ENCODE measurements at places on chromosomes 16 and 17. TPM values are rescaled to one million over a fixed set of nuclear protein-coding genes. Genes with fewer than 3 reads are reported as not detected.

KIF1C gene
- total RNA-seq: 22.2 TPM

GRCh38 chr17:16488186-16488967 lies 3.6 kb downstream of the LRRC75A start:
- DNase-seq: no peak

CUEDC1 gene
- total RNA-seq: 3.7 TPM

DNA sequence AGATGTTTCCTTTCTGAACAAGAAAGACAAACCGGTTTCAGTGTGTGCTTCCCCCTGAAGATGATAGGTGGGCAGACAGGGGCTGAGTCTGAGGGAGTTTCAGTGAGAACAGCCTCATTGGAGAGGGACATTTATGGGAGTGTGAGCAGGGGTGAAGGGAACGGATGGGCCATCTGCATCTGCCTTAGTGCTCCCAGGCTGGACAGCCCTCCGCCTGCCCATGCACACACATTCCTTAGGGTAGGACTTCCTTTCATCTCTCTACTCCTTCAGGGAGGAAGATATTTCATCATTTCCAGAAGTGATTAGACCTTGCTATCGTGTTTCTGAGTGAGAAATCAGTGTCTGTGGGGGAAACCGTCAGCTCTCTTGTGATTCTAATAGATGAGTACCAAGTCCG lies 3.8 kb downstream of the SHISA6 start:
- no peak for DNase-seq

DNA sequence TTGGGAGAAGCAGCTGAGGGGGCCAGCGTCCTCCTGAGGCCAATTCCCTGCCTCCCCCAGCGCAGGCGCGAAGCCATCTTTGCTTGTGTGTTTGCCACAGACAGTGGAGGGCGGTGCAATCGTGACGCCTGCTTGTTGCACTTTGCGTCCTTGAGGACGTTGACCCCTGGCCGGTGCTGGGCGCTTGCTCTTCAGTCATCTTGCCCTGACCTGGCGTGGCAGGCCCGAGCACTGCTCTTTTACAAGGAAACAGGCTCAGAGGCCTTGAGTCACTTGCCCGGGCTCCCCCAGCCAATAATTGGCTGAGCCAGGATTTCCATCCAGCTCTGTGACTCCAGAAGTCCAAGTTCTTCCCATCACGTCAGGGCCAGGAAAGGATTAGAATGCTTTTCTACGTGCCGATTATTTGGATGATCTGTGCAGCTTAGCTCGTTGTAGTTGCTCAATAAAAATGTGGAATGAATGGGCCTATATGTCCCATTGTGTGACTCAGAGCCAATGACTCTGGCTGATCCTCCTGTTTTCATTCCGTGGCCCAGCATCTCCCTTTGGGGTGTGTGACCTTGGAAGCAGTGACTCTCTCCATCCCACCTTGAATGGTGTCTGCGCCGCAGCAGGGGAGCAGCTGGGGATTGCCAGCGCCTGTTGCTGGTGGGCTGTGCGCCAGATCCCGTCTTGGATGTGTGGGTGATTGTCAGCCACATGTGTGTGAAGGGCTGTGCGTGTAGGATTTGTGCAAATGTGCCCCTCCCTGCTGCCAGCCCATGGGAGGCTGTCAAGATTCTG lies 214.1 kb downstream of the SEC14L1 start:
- DNase-seq: no peak

BAIAP2 gene
- total RNA-seq: 10.4 TPM

DNA sequence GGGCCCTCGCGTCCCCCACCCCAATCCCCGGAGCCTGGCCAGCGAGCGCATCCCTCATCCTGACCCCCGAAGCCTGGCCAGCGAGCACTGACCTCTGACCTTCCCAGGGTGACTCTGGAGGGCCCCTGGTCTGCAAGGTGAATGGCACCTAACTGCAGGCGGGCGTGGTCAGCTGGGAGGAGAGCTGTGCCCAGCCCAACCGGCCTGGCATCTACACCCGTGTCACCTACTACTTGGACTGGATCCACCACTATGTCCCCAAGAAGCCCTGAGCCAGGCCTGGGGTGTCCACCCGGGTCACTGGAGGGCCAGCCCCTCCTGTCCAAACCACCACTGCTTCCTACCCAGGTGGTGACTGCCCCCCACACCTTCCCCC lies 2.3 kb downstream of the TPSD1 start:
- DNase-seq: no peak

DNA sequence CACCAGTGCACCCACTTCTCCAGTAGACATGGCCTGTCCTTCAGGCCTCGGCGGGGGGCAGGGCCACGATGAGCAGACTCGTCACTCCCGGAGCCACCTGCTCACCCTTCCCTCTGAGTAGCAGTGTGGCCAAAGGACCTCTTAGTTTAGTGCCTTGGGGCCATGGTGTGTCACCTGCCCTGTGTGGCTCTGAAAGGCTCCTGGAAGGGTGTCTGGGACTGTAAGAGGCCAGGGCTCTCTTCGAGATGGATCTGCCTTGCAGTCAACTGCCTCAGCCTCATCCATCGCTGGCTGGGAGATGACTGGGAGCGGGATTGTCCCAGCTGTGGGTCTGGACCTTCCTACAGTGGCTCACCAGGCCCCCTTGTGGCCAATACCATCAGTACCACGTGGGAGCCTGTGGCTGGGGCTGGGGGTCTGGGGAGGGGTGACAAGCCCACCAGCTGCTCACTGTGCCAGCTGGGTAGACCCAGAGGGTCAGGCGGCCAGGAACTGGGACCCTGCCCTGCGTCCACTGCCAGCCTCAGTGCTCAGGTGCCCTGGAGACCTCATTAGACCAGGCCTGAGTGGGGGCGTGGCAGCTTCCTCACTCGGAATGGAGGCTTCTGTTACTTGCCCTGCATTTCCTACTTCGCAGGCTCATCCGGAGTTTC lies 133.4 kb downstream of the OR1D5 start:
- peak; percentile 48 for DNase-seq

RAPGEFL1 gene
- total RNA-seq: 6.7 TPM

- no peak for DNase-seq
Observed at GRCh38 chr17:22671110-22671509, 978.8 kb downstream of the KCNJ18 start.

DNA sequence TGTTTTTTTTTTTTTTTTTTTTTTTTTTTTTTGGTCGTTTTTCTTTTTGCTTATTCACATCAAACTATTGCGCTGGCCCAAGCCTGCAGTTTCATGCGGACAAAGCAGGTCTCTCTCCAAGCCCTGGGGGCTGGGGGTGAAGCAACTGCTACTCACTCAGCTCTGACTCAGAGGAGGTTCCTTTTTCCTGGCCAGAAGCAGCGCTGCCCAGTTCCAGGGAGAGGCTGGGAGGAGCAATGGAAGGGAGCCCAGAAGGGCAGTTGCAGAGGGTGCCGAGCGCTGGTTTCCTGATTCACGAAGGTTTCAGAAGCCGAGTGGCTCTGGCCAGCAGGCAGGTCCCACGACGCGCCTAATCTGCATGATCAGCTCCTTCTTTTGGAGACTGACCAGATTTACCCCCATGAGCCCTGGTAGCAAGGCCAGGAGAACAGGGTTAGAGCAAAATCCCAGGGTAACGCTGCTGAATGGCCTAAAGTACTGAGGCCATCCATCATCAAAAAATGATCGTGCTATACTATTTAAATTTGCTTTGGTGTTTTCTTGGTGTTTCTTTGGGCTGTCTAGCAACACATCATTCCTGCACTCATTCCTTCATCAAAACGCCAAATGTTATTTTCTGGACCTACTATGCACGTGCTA lies 144.7 kb upstream of the SOX9 start:
- DNase-seq: no peak

DNA sequence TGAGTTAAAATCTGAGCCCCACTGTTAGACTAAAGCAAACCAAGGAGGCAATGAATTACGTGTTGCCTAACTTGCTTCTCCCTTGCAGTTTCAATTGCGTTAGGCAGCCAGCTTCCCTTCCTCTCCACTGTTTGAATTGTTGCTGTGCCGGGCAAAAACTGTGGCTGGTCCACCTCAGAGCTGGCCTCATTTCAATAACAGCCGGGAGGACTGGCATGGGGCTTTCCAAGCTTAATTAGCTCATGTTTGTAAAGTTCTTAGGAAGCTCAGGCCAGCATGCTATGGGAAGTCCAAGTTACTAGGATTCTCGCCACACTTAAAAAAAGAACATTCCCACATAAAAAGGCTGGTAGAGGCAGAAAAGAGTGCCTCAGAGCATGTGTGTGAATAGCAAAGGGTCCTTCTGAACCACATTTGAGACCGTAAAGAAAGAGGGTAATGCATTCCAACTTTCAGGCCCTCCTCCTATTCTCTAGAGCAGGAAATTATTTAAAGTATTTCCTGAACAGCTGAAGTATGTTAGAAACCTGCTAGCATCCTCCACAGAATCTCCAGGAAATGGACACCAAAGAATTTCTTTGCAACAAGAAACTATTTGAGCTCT lies 79.0 kb upstream of the SMURF2 start:
- DNase-seq: no peak

DNA sequence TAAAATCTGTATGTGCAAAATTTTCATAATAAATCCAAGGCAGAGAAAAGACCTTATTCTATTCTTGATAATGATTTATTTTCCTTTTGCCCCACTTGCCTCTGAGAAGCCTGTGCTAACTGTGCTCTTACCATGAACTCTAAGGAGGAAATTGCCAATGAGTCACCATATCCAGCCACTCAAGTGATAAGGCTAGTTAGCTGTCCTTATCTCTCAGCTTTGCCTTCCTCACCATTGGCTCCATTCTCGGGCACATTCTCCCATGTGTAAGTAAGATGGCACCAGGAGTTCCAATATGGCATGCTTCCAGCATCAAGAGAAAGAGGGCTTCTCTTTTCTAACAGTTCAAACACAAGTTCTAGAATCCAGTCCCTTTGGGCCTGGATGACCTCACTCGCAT lies 142.4 kb downstream of the TOX3 start:
- no peak for DNase-seq

GRCh38 chr17:67322042-67322787 lies 44.2 kb downstream of the PSMD12 start:
- no peak for DNase-seq

DNA sequence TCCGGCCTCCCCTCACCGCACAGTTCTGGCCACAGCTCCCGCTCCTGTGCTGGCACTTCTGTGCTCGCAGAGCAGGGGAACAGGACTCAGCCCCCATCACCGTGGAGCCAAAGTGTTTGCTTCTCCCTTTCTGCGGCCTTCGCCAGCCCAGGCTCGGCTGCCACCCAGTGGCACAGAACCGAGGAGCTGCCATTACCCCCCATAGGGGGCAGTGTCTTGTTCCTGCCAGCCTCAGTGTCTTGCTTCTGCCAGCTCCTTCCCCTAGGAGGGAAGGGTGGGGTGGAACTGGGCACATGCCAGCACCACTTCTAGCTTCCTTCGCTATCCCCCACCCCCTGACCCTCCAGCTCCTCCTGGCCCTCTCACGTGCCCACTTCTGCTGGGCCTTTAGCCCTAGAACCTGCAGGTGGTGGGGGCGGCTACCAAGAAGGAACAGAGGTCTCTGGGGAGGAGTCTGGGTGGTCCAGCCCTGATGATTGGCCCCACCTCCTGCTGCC lies 645 bp upstream of the ELMO3 start:
- no peak for DNase-seq

TMEM238L gene
- total RNA-seq: not detected

GRCh38 chr16:51898872-51899271 lies 648.1 kb downstream of the TOX3 start:
- no peak for DNase-seq

DNA sequence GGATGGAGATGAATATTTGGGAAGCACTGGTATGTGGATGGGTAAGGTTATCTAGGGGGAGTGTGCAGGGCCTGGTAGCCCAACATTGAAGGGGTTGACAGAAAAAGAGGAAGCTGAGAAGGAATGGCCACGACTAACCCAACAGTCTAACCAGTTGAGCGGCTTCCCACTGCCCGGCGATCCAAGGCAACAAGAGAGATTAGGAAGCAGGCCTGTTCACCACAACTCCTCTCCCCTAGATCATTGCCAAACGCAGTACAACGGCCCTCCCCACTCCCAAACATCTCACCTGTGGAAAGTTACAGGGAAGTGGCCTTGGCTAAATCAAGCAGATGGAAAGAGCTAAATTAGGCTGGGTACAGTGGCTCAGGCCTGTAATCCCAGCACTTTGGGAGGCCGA lies 11.2 kb upstream of the RANGRF start:
- no peak for DNase-seq

GRCh38 chr17:39973496-39973895 lies 7.1 kb upstream of the PSMD3 start:
- DNase-seq: no peak

GRCh38 chr16:29720703-29721102 lies 25.1 kb downstream of the C16orf54 start:
- no peak for DNase-seq

ALDH3A1 gene
- not detected for total RNA-seq

- DNase-seq: no peak
Observed at GRCh38 chr16:30053376-30054015, 12.1 kb upstream of the ALDOA start.

NHLRC4 gene
- 0.75 TPM for total RNA-seq

DNA sequence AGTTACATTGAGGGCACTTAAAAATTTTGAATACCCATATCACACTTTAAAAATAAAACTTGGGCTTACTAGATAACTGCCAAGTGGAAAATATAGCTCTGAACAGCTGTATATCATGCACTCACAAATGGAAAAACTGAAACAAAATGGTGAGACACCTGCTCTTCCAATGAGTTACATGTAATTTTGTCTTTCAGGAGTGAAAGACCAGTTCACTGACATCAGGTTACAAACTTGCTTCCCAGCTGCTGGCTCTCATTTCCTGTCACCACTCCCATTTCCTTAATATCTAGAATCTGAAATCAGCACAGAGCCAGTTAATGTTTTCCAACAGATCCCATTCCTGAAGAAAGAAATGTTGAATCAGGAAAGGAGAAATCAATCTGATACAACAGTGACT lies 10.8 kb downstream of the CSNK2A2 start:
- no peak for DNase-seq

CNTD1 gene
- total RNA-seq: not detected

KCNJ16 gene
- total RNA-seq: not detected

LRRC36 gene
- total RNA-seq: not detected

DNA sequence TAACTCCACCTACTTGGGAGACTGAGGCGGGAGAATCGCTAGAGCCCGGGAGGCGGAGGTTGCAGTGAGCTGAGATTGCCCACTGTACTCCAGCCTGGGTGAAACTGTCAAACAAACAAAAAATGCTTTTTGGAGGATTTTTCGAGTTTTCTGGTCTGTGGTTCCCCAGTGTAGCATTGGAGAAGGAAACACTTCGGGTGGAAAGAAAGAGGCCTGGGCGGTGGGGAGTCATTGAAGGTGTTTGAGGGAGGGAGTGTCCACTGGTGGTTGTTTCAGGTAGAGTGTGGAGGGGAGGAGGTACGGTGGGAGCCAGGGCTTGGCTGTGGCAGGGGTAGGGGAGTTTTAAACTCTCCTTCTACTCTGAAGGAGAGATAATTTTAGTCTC lies 1.2 kb downstream of the RNF213 start:
- DNase-seq: no peak

All from natural killer cell (primary cell).